ENCODE measurements at places on chromosomes 4 and X.

GRCh38 chr4:168751263-168752225, 254.7 kb downstream of the PALLD start:
- no peak for DNase-seq

GRCh38 chrX:21802839-21803238, 36.6 kb upstream of the MBTPS2 start:
- DNase-seq = no peak

DNA sequence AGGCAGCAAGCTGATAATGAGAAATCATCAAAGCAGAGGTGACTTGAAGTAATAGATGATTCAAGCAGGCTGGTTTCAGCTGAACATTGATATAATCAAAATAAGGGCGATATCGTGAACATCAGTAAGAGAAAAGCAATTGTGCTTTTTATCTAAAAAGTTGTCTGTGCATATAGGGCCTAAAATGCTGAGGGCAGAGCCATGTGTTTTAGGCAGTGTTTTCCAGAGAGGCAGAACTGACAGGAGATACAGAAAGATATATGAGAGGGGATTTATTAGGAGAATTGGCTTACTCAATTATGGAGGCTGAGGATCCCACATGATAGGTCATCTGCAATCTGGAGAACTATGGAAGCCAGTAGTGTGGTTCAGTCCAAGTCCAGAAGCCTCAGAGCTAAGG, 136.5 kb upstream of the NPY2R start:
- DNase-seq = no peak

- no peak for DNase-seq
These were observed 13.7 kb downstream of the LINC00632 start for GRCh38 chrX:140723121-140723715.

- no peak for DNase-seq
These were observed 605 bp upstream of the FAT1 start for GRCh38 chr4:186724058-186724863.

DNA sequence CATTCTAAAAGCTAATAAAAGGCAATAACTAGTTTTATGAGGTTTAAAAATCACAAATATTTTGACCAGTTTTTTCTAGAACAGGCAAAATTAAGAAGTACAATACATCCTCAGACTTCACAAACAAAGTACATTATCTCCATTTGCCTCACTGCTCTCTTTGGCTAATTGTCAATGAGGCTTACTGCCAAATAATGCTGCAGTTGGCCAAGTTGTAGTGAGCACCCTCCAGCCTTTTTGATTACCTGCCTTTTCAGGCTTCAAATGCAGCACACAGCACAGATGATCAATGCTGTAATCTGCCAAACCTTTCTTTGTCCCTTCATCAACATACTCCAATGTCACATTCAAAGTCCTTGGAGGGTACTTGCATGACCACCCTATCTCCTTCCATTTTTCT, 605.2 kb downstream of the KLHL13 start:
- DNase-seq = no peak

GRCh38 chr4:163447481-163447880, 26.1 kb downstream of the TKTL2 start:
- DNase-seq = no peak

GRCh38 chr4:68267433-68267944, 22.0 kb upstream of the TMPRSS11B start:
- DNase-seq = no peak

DNA sequence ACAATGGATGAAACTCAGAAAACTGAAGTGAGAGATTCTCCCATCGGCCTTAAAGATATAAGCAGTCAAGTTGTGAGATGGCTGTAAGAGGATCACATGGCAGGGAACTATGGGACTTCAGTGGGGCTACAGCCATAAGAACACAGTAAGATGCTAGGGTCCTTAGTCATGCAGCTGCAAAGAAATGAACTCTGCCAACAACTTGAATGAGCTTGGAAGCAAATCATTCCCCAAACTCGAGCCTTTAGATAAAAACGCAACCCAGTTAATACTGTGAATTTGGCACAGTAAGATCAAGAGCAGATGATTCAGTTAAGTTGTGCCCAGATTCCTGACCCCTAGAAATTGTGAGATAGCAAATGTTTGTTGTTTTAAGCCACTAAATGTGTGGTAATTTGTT, 117.3 kb downstream of the FAM13A start:
- no peak for DNase-seq

GRCh38 chrX:150455215-150455608, 92.1 kb downstream of the MAMLD1 start:
- no peak for DNase-seq

DNA sequence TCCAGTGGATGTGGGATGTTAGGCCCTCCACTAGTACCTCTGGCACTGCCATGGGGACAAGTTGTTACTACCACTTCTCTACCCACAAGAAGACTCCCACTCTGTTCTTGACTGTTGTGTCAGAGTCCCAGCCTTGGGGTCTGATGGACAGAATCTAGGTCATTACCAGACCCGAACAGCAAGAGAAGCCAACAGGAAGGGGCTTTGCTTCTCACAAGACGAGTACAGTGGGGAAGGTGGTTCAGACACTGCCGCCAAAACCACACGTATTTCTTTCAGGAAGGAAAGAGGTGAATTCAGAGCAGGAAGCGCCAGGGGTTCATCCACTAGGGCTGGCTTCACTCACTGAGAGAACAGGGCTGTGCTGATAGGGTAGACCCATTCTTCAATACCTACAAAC, 161.3 kb upstream of the KIT start:
- no peak for DNase-seq

DNA sequence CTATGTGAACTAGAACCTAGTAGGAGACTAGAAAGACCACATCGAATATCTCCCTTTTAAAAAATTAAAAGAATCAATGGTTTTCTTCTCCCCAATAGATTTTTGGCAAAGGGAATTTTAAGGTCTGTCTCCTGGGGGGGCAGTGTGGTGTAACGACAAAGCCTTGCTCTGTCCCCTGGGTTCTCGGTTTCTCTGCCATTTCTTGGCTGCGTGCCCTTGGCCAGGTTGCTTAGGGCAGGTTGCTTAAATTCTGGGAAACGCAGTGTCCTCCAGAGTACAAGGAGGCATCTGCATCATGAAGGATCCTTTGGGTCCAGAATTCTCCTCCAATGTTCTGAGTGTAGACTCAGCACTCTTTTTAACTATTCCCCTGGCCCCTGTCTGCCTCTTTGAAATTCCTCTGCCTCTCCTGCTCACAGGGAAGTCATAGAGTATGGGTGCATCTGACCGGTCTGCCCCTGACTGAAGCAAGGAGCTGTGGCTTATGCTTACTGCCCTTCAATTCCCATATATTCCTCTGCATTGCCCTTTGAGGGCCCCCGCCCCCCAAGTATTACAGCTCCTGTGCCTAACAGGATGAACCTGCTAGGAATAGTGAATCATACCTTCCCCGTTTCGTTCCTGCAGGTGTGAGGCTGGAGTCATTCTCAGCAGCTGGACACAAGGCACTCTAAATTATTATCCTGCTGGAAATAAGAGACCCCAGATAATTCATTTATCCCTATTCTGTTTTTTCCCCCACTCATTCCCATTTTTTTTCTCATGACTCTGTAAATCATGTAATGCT, 2.2 kb downstream of the KIT start:
- no peak for DNase-seq

DNA sequence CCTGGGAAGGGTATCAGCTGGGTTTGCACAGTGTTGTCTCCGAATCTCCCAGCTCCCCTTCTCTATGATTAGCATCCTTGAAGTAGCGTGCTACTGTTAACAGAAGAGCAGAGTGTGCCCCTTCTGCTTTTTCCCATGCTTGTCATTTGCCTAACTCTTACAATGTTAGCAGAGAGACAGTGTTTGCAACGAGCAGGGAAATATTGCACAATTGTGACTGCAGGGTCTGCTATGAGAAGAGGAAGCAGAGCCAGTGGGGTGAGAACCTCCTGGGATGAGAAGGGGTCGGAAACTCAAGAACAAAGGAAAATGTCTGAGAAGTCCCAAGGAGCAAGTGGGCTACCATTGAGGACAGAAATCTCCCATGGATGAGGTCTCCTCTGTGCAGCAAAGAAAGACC, 7.8 kb upstream of the CHRNA9 start:
- DNase-seq = no peak

GRCh38 chr4:186027405-186027804, 41.6 kb upstream of the TLR3 start:
- DNase-seq = no peak

DNA sequence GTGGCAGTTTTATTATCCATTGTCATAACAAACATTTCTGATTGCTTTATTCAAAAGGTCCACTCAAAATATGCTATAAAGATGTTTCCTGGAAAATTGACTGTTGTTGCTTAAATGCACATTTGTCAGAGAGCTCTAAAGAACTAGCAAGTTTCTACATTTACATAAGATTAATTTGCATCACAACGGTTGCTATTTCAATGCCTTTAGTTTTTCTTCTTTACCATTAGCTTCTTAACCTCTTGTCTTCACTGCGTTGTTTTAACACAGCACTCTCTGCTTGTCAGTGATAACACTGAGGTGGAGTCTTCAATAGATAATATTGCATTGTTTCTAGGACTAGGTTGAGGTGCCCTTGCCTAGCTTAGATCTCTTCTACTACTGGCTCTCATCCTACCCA, 76.7 kb upstream of the GALNT7 start:
- DNase-seq = no peak

DNA sequence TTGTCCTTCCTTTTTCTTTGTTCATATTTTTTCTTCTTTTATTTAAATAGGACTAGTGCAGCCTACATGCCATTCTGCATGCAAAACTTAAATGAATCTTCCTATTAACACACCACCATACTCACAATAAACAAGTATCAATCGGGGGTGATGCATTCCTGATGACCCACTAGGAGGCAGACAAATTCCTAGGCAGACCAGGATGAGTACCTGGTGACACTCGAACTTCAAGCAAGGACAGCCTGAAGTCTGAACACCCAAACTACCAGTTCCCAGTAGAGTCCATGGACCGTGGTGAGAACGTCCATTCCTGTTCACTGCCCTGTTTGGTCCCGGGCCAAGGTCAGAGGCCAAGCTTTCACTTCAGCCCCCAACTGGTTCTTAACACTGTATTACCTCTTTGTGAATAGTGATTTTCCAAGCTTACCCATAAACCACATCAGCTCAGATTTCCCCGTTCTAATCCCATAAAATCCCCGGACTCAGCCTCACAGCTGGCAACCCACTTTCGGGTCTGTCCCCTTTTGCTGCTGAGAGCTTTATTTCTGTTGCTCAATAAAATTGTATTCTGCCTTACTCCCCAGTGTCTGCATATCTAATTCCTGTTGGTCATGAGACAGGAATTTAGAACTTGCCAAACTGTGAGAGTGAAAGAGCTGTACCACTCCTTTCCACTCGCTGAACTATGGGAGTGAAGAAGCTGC, 1286.6 kb downstream of the FSTL5 start:
- no peak for DNase-seq

DNA sequence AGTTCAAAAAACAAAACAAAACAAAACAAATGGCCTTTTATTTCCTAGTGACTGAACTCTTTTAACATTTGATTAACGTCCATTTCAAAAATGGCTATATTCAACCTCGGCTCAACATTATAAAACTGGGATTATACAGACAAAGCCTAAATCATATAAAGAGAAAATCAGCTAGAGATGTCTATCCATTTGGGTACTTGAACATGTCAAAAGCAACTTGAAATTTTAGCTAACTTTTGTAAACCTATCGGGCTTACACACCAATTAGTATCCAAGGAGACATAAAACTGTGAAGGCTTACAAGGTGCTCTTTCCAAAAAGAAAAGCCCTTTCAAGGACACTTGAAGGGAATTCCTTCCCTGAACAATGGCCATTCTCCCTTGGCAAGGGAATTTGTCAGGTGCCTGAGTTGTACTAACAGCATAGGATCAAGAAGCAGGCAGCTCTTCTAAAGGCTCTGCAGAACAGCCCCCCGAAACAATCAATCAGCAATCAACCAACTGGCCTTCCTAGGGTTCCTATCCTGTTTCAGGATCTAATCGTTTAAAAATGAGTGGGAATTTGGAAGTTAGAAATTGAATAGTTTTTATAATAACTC, 633.7 kb upstream of the HTR2C start:
- no peak for DNase-seq

GRCh38 chr4:88522702-88523324, 763 bp downstream of the PYURF start:
- DNase-seq = peak; percentile 14

GRCh38 chr4:7964890-7965662, 25.4 kb upstream of the AFAP1 start:
- no peak for DNase-seq

- peak; percentile 39 for DNase-seq
These were observed 51.0 kb upstream of the NHSL2 start for GRCh38 chrX:71859637-71860036.

DNA sequence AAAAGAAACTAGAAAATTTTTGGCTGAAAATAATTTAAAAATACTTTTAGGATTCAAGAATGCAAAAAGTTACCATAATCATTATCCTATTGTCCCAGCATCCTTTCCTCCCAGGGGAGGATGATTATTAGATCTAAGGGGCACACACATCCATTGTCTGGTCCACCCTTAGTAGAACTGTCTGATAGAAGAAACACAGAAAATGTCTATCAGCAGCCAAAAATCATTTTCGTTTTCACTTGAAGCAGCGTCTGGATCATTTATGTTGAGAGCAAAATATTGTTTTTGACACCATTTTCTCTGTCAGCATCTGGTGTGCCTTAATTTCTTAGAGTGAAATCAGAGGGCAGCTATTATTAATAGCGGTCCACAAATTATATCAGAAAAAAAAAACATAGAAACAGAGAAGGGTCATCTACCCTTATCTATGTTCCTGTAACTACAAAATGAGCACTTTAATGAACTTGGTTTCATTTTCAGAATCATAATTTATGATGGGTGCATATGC, 446.3 kb downstream of the TRAM1L1 start:
- DNase-seq = no peak

DNA sequence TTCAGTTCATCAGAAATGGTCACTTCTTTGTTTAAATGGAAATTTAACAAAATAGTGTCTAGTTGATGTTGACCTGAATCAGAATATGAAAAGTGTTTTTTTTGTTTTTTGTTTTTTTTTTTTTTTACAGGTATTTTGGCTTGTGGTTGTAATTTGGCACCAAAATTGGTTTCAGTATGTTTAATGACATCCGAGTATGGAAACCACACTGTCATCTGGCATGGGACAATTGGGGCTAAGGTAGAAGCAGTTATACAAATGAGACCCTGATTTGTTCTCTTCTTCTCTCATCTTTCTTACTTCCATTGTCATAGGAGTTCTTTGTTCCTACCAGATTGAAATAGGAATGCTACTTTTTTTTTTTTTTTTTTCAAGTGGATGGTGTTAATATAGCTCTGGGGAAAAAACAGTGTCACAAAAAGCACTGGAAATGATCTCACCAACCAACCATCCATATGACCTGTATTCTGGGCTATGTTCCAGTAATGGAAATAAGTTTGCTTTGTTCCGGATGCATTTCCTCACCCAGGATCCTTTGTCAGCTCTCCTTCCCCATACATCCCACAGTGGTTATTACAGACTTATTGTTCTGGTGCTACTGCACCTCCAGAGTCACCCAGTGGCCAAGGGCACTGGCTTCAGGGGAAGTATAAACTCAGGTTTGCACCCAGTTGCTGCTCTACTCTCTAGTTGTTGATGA, 95.8 kb downstream of the ATXN3L start:
- no peak for DNase-seq

DNA sequence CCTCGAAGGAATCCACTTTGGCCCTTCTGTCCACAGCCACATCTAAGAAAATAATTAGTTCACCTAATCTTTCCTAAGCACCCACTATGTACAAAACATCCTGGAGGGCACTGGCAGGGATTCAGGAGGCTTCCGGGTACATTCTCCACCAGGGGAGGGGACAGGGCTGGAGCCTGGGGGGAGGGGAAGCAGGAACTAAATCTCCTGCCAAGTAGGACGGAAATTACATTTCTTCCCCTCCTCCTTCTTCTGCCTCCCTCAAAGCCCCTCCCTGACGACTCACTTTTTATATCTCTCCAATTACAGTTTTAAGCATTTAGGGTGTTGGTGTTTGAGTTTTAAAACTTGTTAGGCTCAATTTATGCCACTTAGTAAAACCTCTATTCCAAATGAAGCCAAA, 203.1 kb downstream of the BCOR start:
- no peak for DNase-seq

Measured in NCI-H2227 treated with DMSO at 0.1 percent for 48 hours (cell line).